ENCODE measurements at places on chromosomes 5 and 9. TPM values are rescaled to one million over a fixed set of nuclear protein-coding genes. Genes with fewer than 3 reads are reported as not detected.

GPR150 gene
- total RNA-seq, result not detected

GRCh38 chr5:23588841-23589326 lies 81.5 kb downstream of the PRDM9 start:
- DNase-seq, result no peak

GRCh38 chr9:108444400-108445358 lies 411.1 kb downstream of the ACTL7B start:
- DNase-seq, result no peak

GRCh38 chr5:131684595-131684994 lies 49.6 kb upstream of the RAPGEF6 start:
- no peak for DNase-seq

DNA sequence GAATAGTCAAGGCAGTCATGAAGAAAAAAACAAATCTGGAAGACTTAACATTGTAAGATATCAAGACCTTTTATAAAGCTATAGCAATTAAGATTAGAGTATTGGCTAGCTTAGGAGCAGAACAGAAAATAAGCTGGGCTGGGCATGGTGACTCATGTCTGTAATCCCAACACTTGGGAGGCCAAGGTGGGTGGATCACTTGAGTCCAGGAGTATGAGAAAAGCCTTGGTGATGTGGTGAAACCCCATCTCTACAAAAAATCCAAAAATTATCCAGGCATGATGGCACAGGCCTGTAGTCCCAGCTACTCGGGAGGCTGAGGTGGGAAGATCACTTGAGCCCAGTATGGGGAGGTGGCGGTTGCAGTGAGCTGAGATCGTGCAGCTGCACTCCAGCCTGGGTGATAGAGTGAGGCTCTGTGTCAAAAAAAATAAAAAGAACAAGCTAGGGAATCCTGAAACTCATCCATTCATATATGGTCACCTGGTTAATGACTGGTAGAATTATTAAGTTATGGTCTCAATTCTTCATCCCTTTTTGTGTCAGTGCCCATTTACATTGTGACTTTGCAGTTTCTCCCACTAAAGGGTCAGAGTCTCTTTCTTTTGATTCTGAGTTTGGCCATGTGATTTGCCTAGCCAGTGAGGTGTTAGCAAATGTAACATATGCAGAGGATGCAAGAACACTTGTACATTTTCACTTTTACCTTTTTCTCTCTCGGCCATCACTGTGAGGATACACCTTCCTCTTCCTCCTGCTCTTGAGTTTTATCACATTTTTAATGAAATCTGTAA lies 144.6 kb upstream of the SGCD start:
- no peak for DNase-seq

DNA sequence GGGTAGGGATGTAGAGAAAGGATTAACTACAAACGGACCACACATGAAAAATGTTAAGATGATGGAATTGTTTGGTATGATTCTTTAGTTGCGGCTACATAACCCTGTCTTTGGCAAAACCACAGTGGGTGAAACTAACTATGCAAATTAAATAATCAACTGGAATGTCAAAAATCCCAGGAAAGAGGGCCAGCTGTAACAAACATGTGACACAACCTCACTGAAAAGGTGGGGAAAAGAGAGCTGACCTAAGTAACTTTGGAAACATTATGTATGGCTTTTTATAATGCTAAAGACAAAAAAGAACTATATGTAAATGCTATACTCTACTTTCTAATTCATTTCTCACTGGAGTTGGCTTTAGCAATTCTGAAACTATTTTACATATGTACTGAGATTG lies 252.0 kb downstream of the MRPS30 start:
- DNase-seq, result no peak

- peak; percentile 46 for DNase-seq
Observed at GRCh38 chr5:179858241-179858585, 404 bp downstream of the MRNIP start.

DNA sequence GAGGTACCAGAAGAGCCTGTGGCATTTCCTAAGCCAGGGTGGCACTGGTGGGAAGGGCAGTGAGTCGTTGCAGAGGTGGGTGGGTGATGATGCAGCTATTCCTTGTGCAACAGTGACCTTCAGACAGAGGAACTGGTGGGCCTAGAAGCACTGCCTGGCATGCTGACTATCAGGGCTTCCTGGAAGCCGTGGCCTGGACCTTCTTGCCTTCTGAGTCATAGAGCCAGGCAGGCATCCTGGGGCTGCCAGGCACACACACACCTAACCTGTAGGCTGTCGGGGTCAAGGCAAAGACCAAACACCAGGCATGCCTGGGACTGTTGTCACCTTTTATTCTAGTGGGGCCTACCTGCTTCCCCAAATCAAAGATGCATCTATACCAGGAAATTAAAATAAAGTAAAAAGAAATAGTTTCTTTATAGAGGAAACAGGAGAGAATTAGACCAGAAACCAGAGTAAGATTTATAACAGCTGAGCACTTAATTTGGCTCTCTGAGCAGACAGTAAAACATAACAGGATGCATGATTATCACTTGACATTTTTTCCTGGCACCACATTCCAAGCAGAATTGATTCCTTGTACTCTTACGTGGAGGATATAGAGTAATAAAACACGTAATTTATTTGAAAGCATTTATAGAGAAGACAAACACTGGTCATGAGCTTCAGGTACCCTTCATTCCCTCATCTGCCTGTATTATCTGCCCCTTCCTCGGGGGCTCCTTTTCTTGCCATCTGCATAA lies 25.1 kb downstream of the NANS start:
- no peak for DNase-seq

DNA sequence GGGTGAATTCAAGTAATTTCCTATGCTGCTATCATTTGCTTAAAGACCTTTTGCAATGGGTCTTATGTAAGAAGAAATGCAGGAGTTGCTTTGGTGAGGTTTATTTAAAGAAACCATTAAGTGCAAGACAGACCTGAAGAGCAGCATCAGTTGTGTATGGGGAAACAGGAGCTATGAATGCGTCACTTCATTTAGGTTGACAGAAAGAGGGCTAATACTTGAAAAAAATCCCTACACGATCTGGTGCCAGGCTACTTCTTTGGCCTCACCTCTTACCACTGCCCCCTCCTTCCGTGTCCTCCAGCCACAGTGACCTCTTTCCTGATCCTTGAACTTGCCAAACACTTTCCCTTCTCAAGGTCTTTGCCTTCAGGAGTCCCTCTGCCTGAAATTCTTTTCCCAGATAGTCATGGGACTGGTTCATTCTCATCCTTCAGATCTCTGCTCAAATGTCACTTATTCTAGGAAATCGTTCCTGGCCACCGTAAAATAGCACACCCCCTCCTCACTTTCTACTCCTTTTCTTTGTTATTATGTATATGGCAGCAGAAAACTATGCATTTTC lies 1.4 kb upstream of the JAK2 start:
- no peak for DNase-seq

DNA sequence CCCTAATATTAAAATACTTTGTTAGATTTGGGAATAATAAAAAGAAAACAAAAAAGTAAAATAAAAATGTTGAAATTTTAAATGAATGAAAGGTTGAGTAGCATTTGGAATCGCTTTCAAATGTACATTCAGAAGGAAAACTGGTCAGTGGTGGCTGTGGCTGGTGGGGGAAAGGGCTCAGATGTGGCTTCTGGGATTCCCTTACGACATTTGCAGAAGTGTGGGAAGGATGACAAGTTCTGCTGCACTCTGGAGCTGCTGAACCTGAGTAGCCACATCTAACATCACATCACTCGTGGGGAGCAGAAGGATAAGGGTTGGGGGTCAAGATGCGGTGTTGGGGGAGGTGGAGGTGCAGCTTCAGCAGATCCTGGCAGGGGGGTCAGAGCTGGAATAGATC lies 25.6 kb upstream of the CAST start:
- no peak for DNase-seq

- DNase-seq, result no peak
Observed at GRCh38 chr5:56612759-56613158, 202.6 kb upstream of the MAP3K1 start.

DNA sequence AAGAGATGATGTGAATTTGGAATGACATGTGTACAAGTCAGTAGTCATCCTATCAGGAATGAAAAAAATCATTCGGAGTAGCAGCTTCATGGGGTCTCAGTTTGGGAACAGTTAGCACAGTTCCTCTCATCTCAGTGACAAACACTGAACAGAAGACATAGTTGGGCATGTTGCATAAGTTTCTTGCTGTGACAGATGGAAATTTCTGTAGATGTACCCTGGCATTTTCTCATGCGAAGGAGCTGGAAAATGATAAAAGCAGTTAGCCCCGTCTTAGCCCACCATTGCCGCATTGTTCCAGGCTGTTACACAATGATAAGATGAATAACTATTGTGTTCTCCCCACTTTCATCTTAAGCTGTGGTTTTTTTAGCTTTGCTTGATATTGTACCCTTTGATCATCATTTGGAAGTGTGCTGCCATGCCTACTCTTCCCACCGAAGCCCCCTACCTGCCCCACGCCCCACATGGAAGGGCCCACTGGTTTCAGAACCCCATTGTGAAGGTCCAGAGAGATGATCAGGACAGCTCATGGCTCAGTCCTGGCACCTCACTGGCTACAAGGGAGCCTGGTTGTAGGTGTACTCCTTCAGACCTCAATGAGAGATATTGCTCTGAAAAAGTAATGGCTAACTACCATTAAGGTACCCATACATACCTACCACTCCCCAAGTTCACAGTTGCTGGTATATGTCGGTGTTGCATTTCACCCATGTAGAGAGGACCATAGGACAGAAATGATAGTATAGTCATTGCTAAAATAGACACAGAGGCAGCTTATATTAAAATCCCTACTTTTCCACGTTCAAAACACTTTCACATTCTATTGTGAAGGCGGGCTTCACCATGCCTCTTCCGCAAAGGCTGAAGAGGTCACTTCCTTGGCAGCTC lies 38.8 kb downstream of the SFXN1 start:
- no peak for DNase-seq
